ENCODE measurements at places on chromosomes 6 and 20. TPM values are rescaled to one million over a fixed set of nuclear protein-coding genes. Genes with fewer than 3 reads are reported as not detected.

ANGPT4 gene
- not detected for total RNA-seq

MEP1A gene
- not detected for total RNA-seq

MAS1 gene
- not detected for total RNA-seq

SIRPB1 gene
- 0.56 TPM for total RNA-seq

CRISP2 gene
- total RNA-seq = not detected

OR2H2 gene
- total RNA-seq = not detected

C20orf96 gene
- 1.1 TPM for total RNA-seq

SDC4 gene
- 265 TPM for total RNA-seq

PIGU gene
- total RNA-seq = 16.1 TPM

DNA sequence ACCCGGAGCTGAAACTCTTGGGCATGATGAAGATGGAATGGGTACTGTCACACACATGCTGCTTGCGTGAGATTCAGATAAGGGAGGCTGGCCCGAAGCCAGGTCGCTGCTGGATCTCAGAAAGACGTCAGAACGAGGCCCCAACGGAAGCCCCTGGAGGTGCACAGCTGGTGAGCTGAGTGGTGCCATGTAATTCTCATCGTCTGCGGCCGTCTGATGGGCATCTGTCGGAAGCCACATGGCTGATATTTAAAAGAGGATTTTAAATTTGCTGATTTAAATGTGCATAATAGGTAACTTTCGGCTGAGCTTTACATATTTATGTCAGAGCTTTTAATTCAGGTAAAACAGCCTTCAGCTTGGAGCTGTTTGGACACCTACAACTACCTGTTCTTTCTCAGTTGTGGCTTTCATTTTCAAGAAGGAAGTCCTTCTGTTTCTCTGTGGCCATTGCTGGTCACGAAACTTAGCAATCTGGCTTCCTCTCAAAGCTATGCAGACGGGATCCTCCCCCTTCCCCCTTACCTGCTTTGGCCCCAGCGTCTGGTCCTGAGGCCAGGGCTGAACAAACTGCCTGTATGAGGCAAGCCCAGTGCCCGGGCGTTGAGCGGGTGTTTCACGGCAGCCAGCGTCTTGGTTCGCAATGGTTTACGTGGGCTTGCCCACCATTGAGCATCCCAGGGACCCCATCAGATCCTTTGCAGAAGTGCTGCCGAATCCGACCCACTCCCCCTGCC, 9.2 kb downstream of the SLCO4A1 start:
- DNase-seq = peak; percentile 49

- DNase-seq = peak; percentile 28
Measured at GRCh38 chr6:95169775-95170174, 407.6 kb upstream of the MANEA start.

DNA sequence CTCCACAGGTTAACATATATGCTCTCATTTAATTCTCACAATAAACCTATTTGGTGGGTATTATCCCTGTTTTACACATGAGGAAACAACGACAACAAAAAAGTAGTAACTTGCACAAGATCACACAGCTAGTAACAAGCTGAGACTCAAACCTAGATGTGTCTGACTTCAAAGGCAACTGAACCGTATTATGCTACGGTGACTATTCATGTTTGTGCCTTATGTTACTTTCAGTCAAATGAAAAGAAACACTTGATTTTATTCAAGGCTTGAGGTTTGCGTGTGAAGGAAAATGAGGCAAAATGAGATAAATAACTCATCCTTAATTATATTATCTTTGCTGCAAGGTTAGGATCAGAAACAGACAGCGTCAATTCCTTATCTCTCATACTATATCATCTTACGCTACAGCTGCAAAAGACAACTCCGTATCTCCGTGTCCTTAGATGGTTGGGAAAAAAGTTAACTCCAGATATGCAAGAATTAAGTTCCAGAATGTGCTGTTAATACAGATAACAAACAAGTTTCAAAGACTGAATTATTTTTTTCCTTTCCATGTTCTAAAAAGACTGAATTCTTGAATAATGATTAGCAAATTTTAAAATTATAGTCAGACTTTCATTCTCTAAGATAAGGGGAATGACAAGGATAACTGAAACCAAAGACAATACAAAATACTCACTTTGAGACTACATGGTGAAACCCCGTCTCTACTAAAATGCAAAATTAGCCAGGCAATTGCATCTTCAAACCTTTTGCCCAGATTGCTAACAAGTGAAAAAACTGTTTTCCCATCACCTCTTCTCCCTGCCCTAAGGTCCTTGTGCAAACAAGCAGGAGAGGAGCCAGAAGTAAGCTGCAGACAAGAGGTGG, 27.8 kb downstream of the STAU1 start:
- no peak for DNase-seq

DNA sequence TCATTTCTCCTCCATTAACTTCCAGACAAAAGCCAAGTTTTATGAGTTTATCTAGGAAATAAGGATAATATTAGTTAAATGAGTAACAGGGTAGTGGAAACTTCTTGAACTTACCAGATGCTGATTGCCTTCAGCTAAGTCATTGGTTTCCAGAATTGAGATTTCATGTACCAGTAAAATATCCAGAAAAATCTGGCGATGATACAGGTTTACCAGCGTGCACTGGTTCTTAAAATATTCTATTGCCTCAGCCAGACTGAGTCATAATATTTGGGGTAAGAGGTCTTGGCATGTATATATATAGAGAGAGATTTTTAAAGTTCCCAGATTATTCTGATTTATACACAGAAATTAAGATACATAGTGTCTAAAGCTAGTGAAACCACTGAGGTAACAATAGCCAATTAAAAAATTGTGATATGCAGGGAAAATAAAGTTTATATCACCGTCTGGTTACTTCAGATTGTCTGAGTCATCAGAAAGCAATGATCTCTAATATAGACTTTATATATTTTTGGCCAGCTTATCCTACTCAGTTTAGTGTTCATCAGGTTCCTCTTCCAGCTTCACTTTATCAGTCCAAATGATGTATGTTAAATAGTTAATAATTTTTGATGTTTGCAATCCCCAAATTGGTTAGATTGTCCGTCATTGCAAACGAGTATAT, 39.5 kb upstream of the SDHAF4 start:
- peak; percentile 61 for DNase-seq

- DNase-seq = no peak
Measured at GRCh38 chr6:16158943-16159557, 30.2 kb downstream of the MYLIP start.

GRCh38 chr6:69976591-69977090, 110.3 kb downstream of the COL19A1 start:
- DNase-seq = no peak

DNA sequence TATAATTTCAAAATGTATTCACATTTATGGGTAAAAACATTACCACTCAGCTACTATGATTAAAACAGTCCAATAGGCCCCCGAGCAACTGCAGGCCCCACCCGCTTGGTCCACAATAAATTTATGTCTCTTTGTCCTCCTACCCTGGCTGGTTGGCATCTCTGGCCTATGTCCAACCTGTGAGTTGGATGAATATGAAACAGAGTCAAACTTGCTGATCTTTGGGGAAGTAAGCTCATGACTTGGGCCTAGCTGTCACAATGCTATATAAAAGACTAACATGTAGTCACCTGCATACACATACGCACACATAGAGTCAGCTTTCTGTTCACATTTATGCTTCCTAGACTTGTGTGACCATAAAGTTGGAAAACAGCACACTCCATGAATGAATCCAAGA, 20.5 kb downstream of the MAP7 start:
- no peak for DNase-seq

DNA sequence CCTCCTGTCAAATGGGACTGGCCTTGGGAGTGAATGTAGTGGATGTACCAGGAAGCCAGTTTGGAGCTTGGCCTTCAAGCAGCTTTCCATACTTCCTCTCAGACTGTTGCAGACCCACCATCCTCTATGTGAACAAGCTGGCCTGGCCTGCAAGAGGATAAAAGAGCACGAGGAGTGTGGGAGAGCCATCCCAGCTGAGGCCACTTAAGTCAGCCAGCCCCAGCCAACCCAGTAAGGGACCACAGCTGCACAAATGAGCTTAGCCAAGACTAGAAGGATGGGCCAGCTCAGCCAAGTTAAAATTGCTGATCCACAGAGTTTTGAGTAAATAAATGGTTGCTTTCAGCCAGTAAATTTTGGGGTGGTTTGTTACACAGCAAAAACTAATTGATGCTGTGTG, 156.9 kb upstream of the SOX4 start:
- DNase-seq = no peak

- peak; percentile 57 for DNase-seq
Measured at GRCh38 chr20:54086507-54087039, 16.2 kb upstream of the BCAS1 start.

- DNase-seq = no peak
Measured at GRCh38 chr20:63371291-63371865, 10.2 kb upstream of the CHRNA4 start.

DNA sequence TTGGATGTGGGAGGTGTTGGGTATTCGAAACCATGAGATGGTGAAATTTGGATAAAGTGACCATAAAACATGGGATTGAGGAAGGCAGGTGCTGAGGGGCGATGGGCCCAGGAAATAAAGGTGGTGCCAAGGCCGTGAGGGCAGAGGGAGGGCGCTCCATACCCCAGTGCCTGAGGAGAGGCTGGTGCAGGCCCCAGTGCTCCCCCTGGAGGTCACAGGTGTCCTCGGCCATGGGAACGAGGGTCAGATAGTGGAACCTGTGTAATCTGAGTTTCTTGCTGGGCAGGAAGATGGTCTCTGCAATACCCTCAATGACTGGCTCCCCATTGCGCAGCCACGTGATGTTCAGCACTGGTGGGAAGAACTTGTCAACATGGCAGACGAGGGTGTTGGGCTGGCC, 16.2 kb downstream of the HLA-DPB1 start:
- no peak for DNase-seq

- DNase-seq = no peak
Measured at GRCh38 chr6:50822078-50822476, 3.4 kb downstream of the TFAP2B start.

- no peak for DNase-seq
Measured at GRCh38 chr6:89118931-89119330, 1.1 kb upstream of the SRSF12 start.

- DNase-seq = no peak
Measured at GRCh38 chr20:42641886-42642285, 547.8 kb downstream of the PTPRT start.

GRCh38 chr6:26044140-26045064, 42.8 kb upstream of the HFE start:
- peak; percentile 20 for DNase-seq

GRCh38 chr6:144845186-144845585, 560.1 kb downstream of the UTRN start:
- DNase-seq = peak; percentile 5

- DNase-seq = no peak
Measured at GRCh38 chr6:89351671-89352277, 748 bp downstream of the UBE2J1 start.

Measured in IMR-90 (cell line).